Brain (organoid and tissue), 16 donors: ENCODE measurements at places on chromosomes 6 and 20.

- DNase-seq: peak; percentile 64
Measured at GRCh38 chr6:31952140-31952805, 6.4 kb downstream of the CFB start.

- DNase-seq: no peak
Measured at GRCh38 chr6:310671-311070, 18.4 kb downstream of the DUSP22 start.

- DNase-seq: no peak
Measured at GRCh38 chr6:138912308-138912707, 75.7 kb downstream of the REPS1 start.

GRCh38 chr20:57664924-57665588 lies 44.8 kb downstream of the PMEPA1 start:
- DNase-seq: no peak

- no peak for DNase-seq
Measured at GRCh38 chr20:54151511-54152226, 22.1 kb downstream of the CYP24A1 start.

- DNase-seq: no peak
Measured at GRCh38 chr6:14720411-14721102, 525.3 kb upstream of the JARID2 start.

GRCh38 chr6:165692106-165692653 lies 29.1 kb upstream of the PDE10A start:
- DNase-seq: no peak

DNA sequence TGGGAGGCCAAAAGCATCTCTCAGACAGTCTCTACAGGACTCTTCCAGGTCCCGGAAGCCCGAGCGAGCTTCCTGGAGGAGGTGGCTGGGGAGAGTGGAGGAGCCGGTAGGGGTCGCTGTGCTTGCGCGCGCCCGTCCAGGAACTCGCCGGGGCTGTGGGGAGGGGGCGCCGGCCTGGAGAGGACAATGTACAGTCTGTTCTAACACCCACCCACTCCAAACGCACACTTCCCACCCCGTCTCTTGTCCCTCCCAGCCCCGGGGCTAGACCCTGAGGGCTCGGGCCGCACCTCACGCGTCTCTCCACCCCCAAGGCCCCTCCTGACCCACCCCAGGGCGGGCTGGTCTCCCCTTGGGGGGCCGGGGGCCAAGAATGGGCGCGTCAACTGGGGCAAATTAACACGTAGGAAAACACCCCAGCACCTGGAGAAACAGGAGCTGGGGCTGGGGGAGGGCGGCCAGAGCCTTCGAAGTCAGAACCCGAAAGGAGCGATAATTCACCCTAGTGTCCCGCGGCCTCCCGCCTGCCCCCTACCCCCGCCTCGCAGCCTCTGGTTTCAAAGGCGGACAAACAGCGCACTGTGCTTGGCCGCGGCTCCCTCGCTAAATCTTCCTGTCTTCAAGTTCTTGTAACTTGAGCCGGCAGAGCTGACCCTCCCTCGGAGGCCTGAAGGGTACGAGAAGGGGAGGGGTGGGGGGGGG lies 103.2 kb upstream of the FOXP4 start:
- DNase-seq: peak; percentile 62
